ENCODE measurements at places on chromosomes 2 and 18.
A peak's percentile ranks its signal among the peaks of the same experiment; 100 is the strongest.

DNA sequence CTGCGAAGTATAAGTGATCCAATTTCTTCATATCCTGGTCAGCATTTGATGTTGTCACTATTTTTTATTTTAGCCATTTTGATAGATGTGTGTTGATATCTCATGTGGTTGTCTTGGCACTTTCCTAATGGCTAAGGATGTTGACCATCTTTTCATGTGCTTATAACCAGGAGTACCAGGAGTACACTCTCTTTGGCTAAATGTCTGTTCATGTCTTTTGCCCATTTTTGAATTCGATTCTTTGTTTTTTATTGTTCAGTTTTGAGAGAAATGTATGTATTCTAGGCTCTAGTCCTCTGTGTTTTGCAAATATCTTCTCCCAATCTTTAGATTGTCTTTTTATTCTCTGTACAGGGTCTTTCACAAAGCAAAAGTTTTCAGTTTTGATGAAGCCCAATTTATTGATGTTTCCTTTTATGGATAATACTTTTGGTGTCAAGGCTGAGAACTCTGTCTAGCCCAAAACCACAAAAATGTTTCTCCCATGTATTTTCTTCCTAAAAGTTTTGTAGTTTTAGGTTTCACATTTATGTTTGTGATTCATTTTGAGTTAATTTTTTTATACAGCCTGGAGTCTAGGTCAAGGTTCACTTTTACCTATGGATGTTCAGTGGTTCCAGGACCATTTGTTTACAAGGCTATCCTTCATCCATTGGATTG is 65.4 kb downstream of the SDC1 start:
- DNase-seq: no peak

GRCh38 chr2:54308782-54309181 is 52.8 kb upstream of the TSPYL6 start:
- DNase-seq: no peak

DNA sequence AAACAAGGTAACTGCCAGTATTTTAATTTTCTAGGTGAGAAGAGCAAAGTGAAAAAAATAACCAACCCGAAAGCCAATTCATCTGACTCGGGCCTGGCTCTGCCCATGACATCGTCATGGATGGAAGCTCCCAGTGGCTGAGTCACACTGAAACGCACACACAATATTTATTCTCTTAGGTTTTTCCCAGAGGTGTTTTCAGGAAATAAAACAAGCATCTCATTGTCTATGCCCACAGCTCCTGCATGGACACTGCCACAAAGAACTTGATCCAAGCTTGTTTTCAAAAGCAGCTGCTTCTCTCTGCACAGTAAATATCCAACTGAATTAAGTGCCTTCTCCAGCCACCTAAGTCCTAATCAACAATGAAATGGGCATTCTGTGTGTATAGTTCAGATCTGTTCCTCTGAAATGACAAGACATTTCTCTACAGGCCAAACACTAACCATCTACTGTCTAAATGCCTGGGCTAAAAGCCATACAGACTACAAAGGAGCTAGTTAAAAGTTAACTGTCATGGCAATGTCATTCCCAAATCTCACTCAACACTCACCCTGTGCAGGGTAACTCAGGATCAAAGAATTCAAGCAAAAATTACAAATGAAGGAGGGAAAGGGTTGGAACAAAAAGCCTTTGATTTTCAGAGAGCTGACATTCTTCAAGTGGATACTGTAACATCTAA is 62.9 kb downstream of the RPL31 start:
- no peak for DNase-seq

DNA sequence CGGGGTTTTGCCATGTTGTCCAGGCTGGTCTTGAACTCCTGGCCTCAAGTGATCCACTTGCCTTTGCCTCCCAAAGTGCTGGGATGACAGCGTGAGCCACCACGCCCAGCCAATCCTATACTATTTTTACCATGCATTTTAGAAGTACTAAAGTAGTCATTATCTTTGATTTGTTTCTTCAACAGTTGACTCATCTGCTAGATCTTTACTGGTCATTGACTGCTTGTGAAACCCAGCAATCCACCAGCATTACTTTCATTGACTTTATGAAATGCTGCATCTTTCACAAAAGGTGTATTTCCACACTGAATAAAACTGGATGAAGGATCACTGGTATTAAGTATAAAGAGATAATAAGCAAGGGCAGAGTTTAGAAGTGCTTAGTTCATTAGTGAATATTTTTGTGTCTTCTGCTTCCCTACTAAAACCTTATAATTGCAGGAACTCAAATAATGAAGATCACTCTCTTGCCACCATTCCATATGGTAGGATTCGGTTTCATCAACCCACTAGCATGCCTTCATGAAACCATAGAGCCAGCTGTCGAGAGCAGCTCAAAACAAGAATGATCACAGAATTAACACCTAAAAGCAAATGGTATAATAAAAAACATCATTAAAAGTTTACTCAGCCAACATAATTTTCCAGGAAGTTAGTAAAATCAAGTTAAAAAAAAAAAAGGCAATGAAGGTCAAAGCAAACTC is 33.1 kb downstream of the IRS1 start:
- peak; percentile 69 for DNase-seq

- DNase-seq: no peak
Measured at GRCh38 chr2:127811397-127812321, 688 bp upstream of the WDR33 start.

- peak; percentile 56 for DNase-seq
Measured at GRCh38 chr18:8238507-8238906, 370.7 kb upstream of the RAB12 start.

GRCh38 chr2:199041-199966 is 64.5 kb downstream of the SH3YL1 start:
- no peak for DNase-seq

DNA sequence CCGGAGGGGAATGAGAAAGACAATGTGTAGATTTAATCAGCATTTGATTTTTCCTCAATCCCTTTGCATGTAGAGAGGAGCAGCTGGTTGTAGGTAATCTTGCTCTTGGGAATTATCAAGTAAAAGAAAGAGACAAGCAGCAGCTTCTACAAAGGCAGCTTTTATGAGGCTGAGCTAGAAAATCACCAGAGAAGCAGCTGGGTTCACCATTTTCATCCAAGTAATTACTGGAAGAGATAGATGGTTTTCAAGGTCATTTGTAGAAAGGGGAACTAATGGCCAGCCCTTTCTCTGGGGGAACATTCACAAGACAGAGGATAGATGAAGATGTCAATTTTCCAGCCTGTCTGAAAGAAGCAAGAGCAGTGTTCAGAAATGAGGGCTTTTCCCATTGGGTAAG is 113.0 kb downstream of the RND3 start:
- DNase-seq: no peak

GRCh38 chr2:71746946-71747501 is 293.7 kb downstream of the DYSF start:
- DNase-seq: no peak

GRCh38 chr2:156476850-156477206 is 40.6 kb downstream of the GPD2 start:
- peak; percentile 86 for DNase-seq

- DNase-seq: peak; percentile 70
Measured at GRCh38 chr2:85753525-85754312, at the start of gene ATOH8. Gene ATOH8 (plus strand): TSS chr2:85753991. CDS start chr2:85754190, 199 bp downstream.

DNA sequence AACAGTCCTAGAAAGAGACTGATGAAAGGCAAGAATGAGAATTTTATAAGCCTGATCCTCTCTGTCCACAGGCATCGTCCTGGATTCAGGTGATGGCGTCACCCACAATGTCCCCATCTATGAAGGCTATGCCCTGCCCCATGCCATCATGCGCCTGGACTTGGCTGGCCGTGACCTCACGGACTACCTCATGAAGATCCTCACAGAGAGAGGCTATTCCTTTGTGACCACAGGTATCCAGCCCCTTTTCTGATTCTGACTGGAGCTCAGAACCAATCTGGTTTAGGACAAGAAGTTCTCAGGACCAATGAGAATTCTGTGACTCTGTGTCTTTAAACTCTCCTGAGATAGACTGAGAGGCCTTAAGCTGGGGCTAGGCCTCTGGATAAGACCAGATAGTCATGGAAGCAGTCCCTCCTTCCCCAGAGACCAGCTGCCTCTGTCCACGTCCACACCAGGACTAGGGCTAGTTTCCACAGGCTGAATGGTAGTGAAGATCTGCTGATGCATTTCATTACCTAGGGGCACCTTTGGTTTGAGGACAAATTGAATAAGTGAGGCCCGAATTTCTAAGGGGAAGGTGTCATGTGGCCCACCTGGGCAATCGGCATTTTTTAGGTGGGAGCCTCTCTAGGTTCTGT is 13.1 kb upstream of the DGUOK start:
- DNase-seq: no peak

DNA sequence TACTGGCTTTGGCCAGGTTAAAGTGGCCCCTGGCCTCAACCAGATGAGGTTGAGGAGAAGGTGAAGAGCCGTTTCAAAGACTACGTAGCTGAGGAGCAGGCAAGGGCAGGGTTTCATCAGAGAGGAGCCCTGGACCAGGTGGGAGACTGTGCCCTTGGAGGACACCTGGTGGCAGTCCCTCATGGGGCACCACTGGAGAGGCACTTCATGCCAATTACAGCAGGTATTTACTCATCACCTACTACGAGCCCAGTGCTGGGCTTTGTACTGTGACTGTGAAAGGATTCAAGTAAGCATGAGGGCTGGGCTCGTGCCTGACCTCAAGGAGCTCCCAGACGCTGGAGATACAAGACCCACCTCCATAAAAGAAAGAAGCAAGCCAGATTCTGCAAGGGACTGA is 37.6 kb downstream of the SMAD7 start:
- DNase-seq: no peak

- DNase-seq: no peak
Measured at GRCh38 chr18:66334534-66334933, 269.4 kb downstream of the CDH19 start.

GRCh38 chr18:56831988-56832387 is 180.8 kb downstream of the WDR7 start:
- peak; percentile 86 for DNase-seq

- DNase-seq: peak; percentile 27
Measured at GRCh38 chr2:112757265-112757664, 7.1 kb downstream of the CKAP2L start.

Measured in amniotic epithelial cell (primary cell).